Diencephalon (tissue), 1 donor: ENCODE measurements at places on chromosomes 16 and 17. TPM values are rescaled to one million over a fixed set of nuclear protein-coding genes. Genes with fewer than 3 reads are reported as not detected.

MIEF2 gene
- 21.7 TPM for total RNA-seq

EPOP gene
- 0.92 TPM for total RNA-seq

TNP2 gene
- total RNA-seq, result not detected

CES5A gene
- total RNA-seq, result 0.46 TPM

ZNF594 gene
- total RNA-seq, result 27.7 TPM

UMOD gene
- total RNA-seq, result 0.23 TPM

KRTAP9-2 gene
- total RNA-seq, result not detected

C17orf67 gene
- 3.2 TPM for total RNA-seq

TBX21 gene
- 0.23 TPM for total RNA-seq

PRSS8 gene
- not detected for total RNA-seq

WNT3 gene
- total RNA-seq, result 10.4 TPM

KRTAP4-3 gene
- not detected for total RNA-seq

HCRT gene
- 1.6 TPM for total RNA-seq

SAMD14 gene
- total RNA-seq, result 29.8 TPM

NRN1L gene
- not detected for total RNA-seq

NHLRC4 gene
- total RNA-seq, result 0.69 TPM

CPPED1 gene
- total RNA-seq, result 9.0 TPM

TAC4 gene
- not detected for total RNA-seq

SLC9A5 gene
- total RNA-seq, result 2.8 TPM

IL17C gene
- total RNA-seq, result not detected

WFDC1 gene
- total RNA-seq, result 7.6 TPM

FLCN gene
- total RNA-seq, result 40.1 TPM

FSCN2 gene
- 1.4 TPM for total RNA-seq

MSLN gene
- total RNA-seq, result not detected

PSMB3 gene
- 160 TPM for total RNA-seq

KRT31 gene
- 0.23 TPM for total RNA-seq
